ENCODE measurements at places on chromosomes 7 and 10.

DNA sequence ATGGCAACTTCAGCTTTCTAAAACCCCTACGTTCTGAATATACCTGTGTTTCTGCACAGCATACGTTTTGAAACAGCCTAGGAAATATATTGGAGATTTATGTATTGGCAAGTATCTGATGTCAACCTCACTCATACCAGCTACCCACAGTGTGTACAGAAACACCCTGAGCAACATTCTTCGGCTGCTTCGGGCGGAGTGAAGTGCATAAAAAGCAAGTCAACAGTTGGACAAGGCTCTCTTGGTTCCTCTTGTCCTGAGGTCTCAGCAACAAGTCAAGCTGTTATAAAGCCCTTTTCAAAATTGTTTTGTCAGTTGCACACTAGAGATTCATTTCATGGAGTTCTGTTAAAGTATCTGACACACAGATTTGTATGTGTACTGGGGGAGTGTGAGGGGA, 40.0 kb upstream of the PAPSS2 start:
- DNase-seq: no peak

DNA sequence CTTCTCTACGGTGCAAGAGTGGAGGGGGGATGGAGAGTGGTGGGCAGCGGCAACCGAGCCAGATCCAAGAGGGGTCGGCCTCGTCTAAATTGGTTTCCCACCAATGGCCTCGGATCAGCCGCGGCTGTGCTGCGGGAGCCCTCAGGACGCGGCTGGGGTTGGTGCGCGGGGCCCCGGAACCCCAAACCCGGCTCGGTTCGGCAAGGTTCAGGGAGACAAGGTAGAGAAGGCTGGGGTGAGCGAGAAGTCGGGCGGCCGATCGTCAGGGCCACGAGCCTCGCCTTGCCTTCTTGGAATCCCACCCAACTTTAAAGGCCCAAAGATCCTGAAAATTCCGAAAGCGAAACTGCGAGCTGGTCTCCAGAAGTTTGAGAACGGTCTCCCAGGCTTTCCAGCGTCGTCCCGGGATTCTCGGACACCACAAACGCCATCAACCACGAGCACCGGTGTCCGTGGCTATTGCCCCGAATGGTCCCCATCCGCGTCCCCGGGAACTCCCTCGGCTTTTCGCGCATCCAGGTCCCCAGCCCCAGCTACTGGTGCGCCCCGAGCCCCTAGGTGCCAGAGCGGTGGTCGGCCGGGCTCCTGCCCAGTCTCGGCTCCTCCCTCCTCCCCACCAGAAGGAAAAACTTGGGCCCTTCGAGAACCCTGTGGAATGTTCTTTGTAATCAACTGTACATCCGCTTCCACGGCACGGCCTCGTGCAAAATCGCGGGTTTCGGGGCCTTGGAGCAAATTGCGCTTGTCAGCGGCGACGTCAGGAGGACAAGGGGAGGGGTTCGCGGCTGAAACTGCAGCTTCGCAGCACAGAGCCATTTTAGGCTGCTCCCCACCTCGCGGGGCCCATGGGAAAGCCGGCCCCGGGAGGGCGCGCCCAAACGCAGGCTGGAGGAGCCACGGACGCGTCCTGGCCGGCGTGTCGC, 3.2 kb downstream of the SFMBT2 start:
- DNase-seq: peak; percentile 51

- no peak for DNase-seq
Measured at GRCh38 chr10:113515161-113515560, 37.7 kb upstream of the HABP2 start.

DNA sequence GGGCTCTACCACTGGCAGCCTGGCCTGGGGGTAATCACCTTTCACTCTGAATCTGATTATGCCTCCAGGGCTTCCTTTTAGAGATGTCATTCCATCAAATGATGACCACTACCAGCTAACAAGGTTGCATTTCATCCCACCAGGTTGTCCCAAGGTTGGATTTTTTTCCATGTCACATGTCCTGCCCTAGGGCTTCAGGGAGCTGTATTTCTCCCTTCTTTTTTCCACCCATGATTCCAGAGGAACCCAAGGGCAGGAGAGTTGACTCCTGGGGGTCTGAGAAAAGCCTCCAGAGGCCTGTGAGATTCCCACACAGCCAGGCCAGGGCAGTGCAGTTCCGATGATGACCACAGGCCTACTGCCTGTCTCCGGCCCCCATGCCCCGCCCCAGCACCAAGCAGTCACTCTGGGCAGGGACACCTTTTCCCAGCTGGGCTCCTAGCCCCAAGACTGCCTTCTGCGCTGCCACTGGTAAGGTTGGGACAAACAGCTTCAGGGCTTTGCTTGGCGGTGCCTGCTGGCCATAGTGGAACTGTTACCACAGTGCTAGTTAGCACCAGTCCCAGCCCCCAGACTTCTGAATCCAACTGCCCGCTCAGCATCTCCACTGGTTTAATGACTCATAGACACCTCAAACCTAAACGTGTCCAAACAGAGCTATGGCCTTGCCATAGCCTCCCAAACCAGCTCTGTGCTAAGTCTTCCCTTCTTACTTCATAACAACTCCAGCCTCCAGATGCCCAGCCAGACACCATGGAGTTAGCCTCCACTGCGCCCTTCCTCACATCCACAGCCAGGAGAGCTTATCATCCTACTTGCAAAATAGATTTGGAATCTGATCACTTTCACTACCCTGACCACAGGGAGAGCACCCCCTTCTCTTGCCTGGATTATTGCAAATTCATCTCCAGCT, 133.7 kb downstream of the ARHGAP22 start:
- DNase-seq: peak; percentile 63

- no peak for DNase-seq
Measured at GRCh38 chr7:90025771-90026170, 128.5 kb upstream of the STEAP1 start.

GRCh38 chr7:132117181-132117580, 459.1 kb downstream of the PLXNA4 start:
- DNase-seq: peak; percentile 1

- DNase-seq: no peak
Measured at GRCh38 chr7:77566421-77566820, 29.3 kb downstream of the PTPN12 start.

DNA sequence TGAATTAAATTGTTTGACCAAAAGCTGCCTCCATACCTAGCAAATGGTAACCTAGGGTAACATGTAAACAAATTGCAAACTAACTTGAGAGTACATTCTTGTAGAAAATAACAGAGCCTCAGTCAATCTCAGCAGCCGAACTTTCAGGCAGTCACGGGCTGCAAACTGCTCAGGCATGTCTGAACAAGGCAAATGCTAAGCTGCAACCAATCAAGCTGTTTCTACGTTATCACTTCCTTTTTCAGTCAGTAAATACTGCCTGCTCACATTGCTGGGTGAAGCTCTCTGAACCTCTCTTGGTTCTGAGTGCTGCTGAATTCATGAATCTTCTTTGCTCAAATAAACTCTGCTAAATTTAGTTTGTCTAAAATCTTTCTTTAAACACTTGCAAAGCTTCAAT, 1212.4 kb downstream of the SORCS1 start:
- peak; percentile 15 for DNase-seq

DNA sequence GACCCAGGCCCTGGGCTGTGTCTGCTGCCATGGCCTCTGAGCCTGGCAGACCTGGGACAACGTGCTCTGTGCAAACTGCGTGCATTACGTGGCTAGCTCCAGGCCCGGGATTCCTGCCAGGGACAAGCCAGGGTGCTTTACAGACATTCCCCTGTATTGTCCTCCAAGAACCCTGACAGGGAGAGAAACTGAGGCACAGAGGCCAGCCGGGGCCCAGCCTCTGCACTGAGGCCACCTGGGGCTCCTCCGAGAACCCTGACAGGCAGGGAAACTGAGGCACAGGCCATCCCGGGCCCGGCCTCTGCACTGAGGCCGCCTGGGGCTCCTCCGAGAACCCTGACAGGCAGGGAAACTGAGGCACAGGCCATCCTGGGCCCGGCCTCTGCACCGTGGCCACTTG, 64.9 kb downstream of the CFAP46 start:
- DNase-seq: no peak

- no peak for DNase-seq
Measured at GRCh38 chr7:96481796-96482195, 159.9 kb upstream of the SLC25A13 start.

DNA sequence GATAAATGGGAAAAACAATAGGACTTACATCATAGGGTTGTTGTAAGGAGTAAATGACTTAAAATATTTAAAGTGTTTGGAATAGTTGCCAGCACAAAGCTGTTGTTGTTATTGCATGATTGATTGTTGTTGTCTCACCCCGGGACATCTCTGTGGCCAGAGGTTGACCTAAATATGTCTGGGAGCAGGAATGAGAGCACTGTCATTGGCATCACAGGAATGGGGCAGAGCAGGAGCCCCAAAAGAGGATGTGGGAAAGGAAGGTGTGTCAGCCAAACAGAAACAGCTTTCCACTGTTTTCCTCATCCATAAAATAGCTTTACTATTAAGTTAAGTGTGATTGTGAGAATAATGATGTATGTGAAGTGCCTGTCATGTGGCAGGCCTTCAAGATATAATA, 121.6 kb downstream of the TMEM168 start:
- DNase-seq: no peak

DNA sequence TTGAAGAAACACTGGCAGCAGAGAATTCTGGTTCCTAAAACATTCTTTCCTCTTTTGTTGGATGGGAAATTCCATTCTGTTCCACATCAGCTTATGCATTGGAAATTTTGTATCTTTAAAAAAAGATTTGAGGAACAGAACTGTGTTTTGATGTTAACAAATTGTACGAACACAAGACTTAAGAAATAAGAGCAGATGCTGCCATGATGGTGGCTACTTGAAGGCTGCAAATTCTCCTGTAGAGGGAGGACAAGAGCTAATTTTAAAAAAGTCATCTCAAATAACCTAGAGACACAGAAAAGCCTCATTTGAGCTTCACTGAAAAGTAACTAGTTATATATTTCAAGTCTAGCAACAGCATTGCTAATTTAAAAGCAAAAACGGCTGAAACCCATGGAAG, 29.8 kb downstream of the NDUFB2 start:
- DNase-seq: peak; percentile 14

- peak; percentile 17 for DNase-seq
Measured at GRCh38 chr7:111439977-111440376, 122.3 kb downstream of the IMMP2L start.

- no peak for DNase-seq
Measured at GRCh38 chr10:90937645-90938258, 16.9 kb upstream of the ANKRD1 start.

DNA sequence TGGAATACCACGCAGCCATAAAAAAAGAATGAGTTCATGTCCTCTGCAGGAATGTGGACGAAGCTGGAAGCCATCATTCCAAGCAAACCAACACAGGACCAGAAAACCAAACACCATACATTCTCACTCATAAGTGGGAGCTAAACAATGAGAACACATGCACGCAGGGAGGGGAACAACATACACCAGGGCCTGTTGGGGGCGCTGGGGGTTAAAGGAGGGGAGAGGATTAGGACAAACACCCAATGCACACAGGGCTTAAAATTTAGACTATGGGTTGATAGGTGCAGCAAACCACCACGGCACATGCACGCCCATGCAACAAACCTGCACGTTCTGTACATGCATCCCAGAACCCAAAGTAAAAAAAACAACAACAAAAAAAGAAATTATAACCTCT, 23.3 kb downstream of the RNF133 start:
- DNase-seq: peak; percentile 12

- peak; percentile 12 for DNase-seq
Measured at GRCh38 chr10:127012769-127013152, 107.5 kb downstream of the DOCK1 start.

DNA sequence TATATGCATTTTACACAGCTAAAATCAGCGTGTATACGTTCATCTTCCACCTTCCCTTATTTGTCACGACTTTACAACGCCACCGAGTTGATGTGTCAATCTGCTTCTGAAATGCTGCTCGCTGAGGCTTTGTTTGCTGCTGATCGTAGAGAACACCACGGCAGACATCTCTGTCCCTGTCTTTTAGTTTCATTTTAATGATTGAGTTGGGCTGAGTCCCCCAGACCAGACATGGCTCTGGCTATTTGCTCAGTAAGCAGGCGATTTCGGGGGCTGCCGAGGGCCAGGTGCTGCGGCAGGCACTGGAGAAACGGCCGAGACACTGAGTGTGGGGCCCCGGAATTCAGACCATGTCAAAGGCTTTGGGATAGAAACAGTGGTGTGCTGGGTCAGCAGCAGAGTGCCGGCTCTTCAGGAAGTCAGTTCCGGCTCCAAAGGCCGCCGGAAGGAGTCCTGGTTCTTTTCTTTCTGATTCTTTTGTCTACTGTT, 5.0 kb downstream of the LRRC27 start:
- DNase-seq: peak; percentile 43

- peak; percentile 59 for DNase-seq
Measured at GRCh38 chr10:31635415-31636065, 293.1 kb downstream of the ARHGAP12 start.

- DNase-seq: no peak
Measured at GRCh38 chr10:124072541-124072940, 20.9 kb downstream of the CHST15 start.

DNA sequence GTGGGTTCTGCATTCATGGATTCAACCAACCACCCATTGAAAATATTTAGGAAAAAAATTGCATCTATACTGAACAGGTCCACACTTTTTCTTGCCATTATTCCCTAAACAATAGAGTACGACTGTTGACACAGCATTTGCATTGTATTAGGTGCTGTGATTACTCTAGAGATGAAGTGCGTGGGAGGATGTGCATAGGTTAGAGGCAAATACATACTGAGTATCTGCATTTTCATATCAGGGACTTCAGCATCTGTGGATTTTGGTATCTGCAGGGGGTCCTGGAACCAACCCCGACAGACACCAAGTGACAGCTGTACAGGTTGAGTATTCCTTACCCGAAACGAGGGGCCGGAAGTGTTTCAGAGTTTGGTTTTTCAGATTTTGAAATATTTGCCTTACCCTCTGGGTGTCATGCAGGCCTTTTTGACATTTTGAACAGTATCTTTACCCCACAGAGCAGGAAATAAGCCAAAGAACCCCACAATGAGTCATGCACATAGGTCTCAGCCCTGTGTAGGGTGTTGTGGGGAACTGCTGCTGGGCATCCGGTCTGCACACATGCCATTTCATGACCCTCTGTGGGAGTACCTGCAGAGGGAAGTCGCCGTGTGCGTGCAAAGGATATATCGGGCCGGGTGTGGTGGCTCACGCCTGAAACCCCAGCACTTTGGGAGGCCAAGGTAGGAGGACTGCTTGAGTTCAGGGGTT, 14.5 kb downstream of the NUDT5 start:
- peak; percentile 36 for DNase-seq

DNA sequence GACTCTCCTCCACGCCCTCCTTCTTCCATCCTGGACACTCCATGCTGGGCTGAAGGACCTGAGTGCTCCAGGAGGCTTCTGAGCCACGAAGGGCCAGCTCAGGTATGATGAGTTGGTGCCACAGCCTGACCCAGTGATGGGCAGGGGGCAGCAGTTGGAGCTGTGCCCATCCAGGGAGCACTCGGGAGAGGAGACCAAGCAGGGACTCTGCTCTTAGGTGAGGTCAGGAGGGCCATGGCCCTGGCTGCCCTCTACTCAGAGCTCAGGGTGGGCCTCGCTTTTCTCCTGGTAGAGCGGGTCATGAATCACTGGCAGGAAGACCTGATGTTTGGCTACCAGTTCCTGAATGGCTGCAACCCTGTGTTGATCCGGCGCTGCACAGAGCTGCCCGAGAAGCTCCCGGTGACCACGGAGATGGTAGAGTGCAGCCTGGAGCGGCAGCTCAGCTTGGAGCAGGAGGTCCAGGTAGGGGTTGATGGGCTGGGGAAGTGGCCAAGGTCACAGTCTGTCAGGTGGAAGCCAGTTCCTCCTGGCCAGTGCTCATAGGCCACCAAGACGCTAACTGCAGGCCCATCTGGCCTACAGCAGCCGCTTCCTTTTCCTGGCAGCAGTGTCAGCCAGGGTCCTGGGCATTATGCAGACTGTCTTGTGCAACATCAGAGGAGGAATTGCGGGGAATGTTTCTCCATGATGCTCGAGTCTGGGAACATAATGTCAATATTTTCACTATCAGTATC, 50.8 kb downstream of the ALOX5 start:
- no peak for DNase-seq

All from fibroblast of lung (primary cell).